ENCODE measurements at places on chromosomes 2 and 18.

- DNase-seq: no peak
Measured at GRCh38 chr2:52238782-52239181, 1206.8 kb upstream of the NRXN1 start.

DNA sequence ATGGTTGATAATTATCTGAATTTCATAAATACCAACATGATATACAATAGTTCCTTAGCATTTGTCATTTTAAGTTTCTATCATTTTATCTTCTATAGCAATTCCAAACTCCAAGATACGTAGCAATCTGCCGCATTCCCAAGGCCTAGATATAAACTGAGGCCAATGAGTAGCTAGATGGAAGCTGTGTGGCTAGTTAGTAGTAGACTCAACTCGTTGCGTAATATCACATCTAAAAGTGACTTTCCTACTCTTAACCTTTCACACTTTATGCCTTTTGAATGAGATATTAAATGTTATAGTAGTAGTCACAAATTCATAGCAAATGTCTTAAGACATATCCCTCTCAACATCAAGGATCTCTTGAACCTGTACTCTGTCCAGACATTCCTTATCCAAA is 33.6 kb downstream of the WDSUB1 start:
- no peak for DNase-seq

DNA sequence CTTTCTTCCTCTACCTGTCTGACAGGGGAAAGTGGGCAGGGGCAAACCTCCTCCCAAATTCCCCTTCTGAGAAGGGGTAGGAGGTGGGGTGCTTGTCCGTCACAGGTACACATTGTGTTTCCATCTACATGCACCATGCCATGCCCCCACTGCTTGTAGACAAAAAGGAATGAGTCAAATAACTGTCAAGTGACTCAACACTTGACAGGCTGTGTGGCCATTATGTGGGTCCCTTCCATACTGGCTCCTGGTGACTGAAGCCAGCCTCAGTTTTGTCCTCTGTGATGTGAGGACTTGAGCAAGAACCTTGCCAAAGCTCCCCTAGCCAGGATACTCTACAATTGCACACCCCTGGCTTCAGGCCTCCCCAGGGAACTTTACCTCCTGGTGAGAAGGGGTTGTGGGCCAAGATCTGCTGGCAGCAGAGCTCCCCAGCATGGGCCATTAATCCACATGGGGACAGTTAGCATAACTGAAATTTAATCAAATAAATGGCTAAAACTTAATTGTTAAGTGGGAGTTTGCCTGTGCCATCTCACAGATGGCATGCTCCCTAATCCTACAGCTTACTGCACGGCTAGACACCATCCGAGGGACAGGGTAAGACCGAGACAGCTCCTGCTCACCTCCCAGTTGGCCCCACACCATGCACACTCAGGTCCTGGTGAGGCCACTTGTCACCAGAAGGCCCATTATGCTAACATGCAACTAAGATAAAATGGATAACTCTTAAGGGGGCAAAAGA is 140.2 kb downstream of the BCL11A start:
- no peak for DNase-seq

DNA sequence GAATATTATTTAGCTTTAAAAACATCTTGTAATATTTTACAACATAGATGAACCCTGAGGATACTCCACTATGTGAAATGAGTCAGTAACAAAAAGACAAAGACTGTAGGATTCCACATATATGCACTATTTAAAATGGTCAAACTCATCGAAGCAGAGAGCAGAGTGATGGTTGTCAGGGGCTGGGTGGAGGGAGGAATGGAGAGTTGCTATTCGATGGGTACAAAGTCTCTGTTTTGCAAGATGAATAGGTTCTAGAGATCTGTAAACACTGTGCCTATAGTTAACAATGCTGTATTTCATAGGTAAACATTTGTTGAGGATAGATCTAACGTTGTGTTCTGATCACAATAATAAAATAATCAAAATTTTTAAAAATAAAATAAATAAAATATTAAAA is 1675.9 kb upstream of the CELF4 start:
- DNase-seq: no peak

DNA sequence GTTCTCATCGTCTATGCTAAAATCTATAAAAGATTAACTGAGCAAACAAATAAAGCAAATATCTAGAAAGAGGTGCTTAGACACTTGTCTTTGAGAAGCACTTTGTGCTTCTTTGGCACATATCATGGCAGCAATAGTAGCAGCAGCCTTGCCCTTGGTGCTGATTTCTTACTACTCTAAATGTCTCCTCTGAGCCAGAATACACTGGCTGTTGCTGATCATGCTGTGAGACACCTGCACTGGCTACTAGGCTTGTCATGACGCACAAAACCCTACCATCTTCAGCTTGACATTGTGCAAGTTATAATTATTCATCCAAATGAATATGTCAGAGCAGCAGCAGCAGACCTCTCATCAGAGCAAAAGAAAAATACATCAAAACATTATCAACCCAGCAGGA is 46.7 kb downstream of the FANCL start:
- DNase-seq: no peak

DNA sequence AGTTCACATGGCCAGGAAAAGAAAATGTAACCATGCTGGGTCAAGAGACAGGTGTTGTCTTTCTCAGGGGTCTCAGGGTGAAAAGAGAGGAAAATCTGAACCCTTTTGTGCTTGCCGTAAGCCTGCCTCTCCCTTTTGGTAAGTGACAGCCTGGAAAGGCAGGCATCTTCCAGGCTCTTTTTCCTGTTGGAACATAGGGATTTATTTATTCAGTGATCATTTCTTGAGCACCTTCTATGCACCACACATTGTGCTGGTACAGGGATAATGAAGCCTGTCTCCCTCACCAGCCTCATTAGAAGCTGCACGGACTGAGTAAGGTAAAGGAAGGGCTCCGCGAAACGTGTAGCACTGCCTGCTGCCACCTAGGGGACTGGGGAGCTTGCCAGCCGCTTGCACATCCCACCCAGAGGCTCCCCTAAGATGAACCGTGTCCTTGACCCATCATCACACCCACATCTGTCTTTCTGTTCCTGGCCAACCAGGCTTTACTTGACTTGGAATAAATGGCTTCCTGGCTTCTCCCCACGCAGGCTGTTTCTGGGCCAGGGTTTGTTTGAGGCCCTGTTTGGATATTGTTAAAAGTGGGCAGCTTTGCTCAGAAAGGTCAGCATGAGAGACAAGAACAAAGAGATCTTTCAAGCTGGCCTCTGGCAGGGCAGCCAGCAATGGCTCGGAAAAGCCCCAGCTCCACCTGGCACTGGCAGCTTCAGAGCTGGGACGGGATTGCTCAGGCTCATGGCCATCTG is 73.3 kb upstream of the MCFD2 start:
- DNase-seq: no peak

DNA sequence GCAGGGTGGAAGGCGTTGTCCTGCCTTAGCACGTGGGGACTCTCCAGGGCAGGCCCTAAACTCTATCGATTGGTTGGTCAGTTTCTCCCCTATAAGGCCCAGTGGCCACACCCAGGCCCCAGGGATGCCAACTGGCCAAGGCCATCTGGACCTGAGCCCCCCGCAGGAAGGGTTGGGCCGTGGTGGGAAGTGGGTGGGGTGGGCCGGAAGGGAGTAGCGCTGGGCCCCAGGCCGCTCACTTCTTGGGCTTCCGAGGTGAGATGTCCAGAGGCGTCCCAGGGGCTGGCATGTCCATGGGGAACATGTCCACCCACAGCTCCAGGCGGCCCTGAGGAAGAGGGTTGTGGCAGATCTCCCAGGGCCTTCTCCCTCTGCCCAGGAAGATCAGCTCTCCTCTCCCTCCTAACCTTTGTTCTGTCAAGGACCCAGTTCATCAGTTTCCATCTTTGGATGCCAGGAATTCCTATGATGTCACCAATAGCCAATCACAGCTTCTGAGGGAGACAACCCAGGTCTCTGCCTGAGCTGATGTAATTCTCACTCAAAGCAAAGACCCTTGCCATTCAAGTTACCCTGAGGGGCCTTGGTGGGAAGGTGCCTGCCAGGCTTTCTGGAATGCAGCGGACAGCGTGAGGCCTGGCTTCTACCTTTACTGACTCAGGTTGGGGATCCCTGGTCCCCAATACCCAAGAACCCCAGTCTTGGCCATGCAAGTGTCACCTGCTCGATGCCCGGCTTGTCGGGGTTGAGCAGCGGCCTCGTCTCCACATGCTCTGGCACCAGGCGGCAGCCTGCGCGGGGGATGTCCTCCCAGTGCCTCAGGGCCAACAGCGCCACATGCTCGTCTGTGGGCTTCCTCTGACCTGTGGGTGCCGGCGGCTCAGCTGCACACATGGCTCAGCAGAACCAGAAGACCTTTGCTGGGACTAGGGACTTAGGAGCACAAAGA is 14.4 kb downstream of the OTOF start:
- no peak for DNase-seq

DNA sequence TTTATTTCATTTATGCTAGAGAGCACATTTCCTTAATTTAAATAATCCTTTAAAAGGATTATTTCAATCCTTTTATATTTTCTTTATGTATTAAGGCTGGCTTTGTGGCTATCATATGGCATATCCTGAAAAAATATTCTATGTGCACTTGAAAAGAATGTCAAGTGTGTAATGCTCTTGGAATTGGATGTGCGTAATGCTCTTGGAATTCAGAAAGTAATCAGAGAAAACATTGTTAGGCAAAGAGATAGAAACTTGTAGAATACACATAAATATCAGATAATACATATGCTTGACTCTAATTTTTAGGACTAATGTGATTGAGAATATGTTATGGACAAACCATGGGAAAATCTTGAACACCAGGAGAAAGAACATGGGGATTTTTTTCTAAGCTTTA is 197.5 kb upstream of the COL3A1 start:
- no peak for DNase-seq

DNA sequence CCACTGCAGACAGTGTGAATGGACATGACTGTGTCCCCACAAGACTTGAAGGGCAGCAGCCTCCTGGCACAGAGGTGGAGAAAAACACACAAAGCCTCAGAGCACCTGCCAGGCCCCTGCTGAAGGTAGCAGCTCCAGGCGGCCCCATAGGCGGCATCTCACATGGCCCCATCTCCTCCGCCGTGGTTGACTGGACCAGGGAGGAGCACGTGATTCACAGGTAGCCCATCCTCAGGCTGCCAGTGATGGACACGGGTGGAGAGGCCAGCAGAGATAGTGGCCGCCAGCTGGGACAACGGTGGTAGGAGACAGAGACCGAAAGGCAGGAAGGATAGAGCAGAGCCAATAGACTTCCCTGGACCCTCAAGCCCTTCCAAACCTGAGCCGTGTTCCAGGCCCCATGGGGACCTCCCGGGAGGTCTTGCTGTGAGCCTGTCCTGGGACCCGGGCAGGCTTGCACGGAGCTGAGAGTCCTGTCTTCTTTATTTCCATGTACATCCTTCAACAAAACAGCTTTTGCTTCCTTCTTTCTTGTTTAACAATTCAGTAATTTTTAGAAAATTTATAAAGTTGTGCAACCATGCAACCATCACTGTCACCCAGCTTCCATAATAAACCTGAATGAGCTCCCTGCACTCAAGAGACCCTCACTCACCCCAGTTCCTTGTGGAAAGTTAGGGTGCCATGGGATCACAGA is 26.9 kb downstream of the GPR55 start:
- no peak for DNase-seq

Data from CD4-positive, alpha-beta T cell (primary cell).